ENCODE measurements at places on chromosomes 1 and 21. TPM values are rescaled to one million over a fixed set of nuclear protein-coding genes. Genes with fewer than 3 reads are reported as not detected.

The NHLH1 gene
- total RNA-seq, result under 0.01 TPM

The GRIK1 gene
- total RNA-seq, result not detected

The AMY2A gene
- not detected for total RNA-seq

The VWA5B1 gene
- not detected for total RNA-seq

The EDN2 gene
- total RNA-seq, result not detected

The TMEM51 gene
- total RNA-seq, result 6.4 TPM

The HRNR gene
- total RNA-seq, result not detected

The NMNAT2 gene
- total RNA-seq, result 0.14 TPM

The KRTAP21-2 gene
- not detected for total RNA-seq

The ARTN gene
- total RNA-seq, result not detected

The POU3F1 gene
- total RNA-seq, result not detected

The CD5L gene
- total RNA-seq, result not detected

The FAM89A gene
- 17.4 TPM for total RNA-seq

The MYBPH gene
- not detected for total RNA-seq

The GOLT1A gene
- total RNA-seq, result not detected

The COA6 gene
- 21.5 TPM for total RNA-seq

The GBP2 gene
- 61.6 TPM for total RNA-seq

The HES3 gene
- not detected for total RNA-seq

The SMIM11 gene
- 21.9 TPM for total RNA-seq

The PLA2G2D gene
- not detected for total RNA-seq

The TTC24 gene
- total RNA-seq, result not detected

The LIPI gene
- not detected for total RNA-seq

The FOXO6 gene
- 0.53 TPM for total RNA-seq

The SPRR2A gene
- not detected for total RNA-seq

The LRRC8C gene
- 24.4 TPM for total RNA-seq

The SMCP gene
- not detected for total RNA-seq

The ZNF648 gene
- not detected for total RNA-seq

The CLCA1 gene
- not detected for total RNA-seq

The BMP8A gene
- total RNA-seq, result 0.13 TPM

The LCE1B gene
- total RNA-seq, result not detected

The CHD5 gene
- 0.04 TPM for total RNA-seq

The DNM3 gene
- 0.59 TPM for total RNA-seq

The CFHR3 gene
- total RNA-seq, result not detected

All from pulmonary artery endothelial cell (primary cell).